Stimulated activated CD4-positive, alpha-beta T cell treated with anti-CD3 and anti-CD28 coated beads, Interleukin-2, amount 100 ng/mL, for 4 hours (primary cell): ENCODE measurements at places on chromosomes 5 and 9.

DNA sequence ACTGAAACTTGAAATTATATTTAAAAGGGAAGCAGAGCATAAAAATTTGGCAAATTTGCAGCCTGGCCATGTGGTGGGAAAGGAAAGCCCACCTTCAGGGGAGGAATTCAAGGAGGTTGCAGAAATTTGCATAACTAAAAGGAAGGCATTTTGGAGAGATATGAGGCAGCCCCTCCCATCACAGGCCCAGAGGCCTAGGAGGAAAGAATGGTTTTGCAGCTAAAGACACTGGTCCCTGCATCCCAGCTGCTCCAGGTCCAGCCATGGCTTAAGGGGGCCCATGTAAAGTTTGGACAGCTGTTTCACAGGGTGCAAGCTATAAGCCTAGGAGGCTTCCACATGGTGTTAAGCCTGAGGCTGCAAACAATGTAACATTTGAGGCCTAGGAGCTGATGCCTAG is 212.5 kb downstream of the NNT start:
- no peak for DNase-seq

- no peak for DNase-seq
Observed at GRCh38 chr5:32496104-32496503, 51.6 kb upstream of the ZFR start.

GRCh38 chr9:98958271-98958984 is 14.7 kb downstream of the COL15A1 start:
- no peak for DNase-seq

DNA sequence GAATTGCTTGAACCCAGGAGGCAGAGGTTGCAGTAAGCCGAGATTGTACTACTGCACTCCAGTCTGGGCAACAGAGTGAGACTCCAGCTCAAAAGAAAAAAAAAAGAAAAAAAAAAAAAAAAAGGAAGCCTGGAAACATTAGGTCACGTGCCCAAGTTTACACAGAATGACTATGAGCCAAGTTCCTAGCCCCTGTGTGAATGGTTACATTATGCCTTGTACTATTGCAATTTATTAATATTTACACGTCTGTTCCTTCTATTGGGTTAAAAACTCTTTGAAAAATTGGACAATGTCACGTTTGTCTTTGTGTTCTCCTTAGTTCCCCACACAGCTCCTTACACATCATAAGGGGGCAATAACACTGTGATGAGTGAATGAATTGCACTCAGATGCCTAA is 33.5 kb upstream of the SLC28A3 start:
- DNase-seq: no peak

DNA sequence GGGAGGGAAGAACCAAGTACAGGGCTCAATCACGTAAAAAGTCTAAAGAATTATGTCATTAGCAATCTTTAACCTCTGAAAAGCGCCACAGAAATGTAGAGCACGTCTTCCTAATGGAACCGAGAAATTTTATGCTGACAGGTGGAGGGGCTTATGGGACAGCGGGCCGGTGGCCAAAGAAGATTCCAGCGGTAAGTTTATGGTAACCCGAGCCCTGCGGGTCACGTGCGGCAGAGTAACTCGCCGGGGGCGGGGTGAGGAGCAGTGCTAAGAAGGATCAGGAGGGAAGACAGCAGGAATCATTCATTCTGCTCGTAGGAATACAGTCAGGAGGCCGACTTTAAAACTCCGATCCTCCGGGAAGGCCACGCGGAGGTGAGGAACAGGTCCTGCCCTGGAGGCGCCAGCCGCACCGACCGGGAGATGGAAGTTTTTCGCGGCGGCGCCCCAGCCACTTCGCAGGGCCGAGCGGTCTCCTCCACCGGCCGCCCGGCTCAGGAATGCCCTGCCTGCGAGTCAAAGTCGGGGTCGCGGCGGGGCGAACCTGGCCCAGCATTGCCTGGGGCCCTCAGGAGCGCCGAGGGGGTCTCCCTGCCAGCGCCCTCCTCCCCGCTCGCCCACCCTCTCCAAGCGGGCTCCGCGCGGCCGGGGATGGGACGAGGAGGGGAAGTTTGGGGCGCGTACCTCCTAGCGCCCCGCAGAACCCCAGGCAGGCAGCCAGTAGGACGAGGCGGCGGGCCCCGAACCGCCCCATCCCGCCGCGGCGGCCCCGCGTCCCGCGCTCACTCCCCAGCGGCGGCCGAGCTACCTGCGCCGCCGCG is 101.8 kb downstream of the ESM1 start:
- no peak for DNase-seq

DNA sequence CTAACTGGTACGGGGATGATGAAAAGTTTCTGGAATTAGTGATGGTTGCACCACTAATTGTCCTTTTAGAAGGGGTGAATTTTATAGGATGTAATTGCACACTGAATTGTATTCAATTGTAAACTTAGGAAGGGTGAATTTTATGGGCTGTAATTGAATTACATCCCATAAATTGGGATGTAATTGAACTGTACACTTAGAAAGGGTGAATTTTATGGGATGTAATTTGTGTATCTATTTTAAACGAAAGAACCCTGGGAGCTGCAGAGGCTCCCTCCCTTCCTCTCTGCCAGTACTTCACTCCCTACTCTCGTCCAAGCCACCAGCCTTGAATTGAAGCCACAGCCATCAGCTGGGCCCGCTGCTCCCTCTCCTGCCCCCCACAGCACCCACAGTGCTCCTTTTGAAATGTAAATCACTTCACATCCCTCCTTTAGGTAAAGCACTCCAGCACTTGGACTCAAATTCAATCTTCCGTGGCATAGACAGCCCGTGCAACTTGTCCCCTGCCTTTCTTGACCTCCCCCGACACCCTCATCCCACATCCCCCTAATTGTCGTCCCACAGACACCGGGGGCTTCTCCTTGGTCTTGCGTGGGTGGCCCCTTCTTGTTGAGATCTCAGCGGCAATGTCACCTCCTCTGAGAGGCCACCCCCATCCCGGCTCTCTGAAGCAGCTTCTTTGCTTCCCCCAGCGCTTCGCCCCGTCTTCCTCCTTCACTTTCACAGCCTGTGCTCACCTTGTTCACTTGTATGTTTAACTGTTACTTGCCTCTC is 84.2 kb upstream of the HRH2 start:
- no peak for DNase-seq

GRCh38 chr5:6820851-6821479 is 107.7 kb downstream of the TENT4A start:
- DNase-seq: no peak

- no peak for DNase-seq
Observed at GRCh38 chr9:33146298-33146697, 20.8 kb downstream of the B4GALT1 start.

- DNase-seq: no peak
Observed at GRCh38 chr5:76379316-76379715, 23.8 kb upstream of the IQGAP2 start.

DNA sequence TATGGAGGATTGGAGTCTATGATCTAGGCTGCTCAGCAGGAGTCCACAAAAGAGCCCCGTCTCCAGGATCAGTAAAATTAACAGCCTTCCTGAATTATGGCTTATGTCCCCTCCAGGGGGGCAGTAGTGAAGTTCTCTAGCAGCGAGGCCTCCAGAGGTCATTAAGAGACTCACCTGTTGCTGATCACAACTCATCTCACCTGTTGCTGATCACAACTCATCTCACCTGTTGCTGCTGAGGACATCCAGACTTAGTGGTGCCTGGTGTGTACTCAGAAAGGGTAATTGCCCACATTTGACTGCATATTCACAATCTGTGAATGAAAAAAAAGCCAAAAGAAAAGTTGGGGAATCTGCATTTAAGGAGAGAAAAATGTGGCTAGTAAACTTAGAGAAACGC is 129.5 kb downstream of the SMARCA2 start:
- no peak for DNase-seq

GRCh38 chr9:135584934-135585333 is 23.4 kb downstream of the PAEP start:
- DNase-seq: no peak

DNA sequence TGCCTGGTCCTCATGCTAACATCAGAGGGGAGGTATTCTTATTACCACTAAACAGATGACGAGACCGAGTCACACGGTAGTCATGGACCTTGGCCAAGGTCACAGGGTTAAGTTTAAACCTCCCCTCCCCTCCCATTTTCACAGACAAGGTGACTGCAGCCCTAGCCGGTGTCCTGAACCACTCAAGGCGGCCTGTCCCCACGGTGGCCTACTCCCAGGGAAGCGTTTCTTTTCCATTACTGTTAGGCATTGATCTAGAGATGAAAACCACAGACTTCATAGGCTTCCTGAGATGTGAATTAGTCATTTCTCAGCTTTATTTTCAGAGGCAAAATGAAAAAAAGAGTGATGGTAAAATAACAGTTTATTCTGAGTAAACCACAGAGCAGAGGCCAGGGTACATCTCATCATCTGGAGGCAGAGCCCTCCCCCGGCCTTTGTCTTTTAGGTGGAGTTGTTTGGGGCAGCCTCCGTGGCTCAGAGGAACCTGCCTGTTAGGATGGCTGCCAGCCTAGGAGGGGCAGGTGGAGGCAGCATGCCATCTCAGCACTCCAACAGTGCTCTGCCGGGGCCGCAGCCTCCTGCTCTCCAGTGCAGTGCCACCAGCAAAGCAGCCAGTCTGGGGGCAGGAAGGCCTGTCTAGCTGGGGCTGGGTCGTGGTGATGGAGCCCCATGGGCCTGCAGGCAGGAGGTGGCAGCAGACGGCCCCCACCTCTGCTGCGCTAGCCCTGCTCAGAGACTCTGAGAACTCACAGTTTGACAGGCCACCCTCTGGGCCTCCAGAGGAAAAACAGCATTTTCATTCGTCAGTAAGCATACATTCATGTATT is 71.2 kb downstream of the RAPGEF1 start:
- peak; percentile 61 for DNase-seq

- DNase-seq: no peak
Observed at GRCh38 chr9:98229090-98229395, 26.4 kb downstream of the TBC1D2 start.

DNA sequence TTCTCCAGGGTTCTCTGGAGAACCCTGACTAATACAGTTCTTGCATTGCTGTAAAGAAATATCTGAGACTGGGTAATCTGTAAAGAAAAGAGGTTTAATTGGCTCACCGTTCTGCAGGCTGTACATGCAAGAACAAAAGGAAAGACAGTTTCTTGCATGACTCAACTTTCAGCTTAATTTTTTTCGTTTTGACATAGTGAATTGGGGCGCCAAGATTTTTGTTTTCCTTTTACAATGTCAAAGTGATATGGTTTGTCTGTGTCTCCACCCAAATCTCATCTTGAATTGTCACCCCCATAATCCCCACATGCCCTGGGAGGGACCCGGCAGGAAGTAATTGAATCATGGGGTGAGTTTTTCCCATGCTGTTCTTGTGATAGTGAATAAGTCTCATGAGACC is 11.8 kb upstream of the CRHBP start:
- no peak for DNase-seq

DNA sequence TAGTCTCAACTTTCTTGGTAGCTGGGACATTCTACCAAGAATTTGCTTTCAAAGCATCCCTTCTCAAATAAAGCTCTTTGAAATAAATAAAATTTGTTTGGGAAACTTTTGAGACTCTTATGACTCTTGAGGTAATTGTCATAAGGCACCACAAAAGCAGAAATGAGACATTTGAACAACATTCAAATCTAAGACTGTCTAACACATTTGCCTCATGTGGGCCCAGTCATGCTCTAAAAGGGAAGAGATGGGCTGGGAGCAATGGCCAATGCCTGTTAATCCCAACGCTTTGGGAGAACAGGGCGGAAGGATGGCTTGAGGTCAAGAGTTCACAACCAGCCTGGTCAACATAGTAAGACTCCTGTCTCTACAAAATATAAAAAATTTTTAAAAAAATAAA is 26.4 kb downstream of the SLC31A2 start:
- DNase-seq: no peak

- DNase-seq: no peak
Observed at GRCh38 chr5:96463091-96463490, 30.0 kb upstream of the PCSK1 start.

- no peak for DNase-seq
Observed at GRCh38 chr5:156706631-156707030, 143.5 kb upstream of the PPP1R2B start.
